ENCODE measurements at places on chromosomes 5 and 9. TPM values are rescaled to one million over a fixed set of nuclear protein-coding genes. Genes with fewer than 3 reads are reported as not detected.

DNA sequence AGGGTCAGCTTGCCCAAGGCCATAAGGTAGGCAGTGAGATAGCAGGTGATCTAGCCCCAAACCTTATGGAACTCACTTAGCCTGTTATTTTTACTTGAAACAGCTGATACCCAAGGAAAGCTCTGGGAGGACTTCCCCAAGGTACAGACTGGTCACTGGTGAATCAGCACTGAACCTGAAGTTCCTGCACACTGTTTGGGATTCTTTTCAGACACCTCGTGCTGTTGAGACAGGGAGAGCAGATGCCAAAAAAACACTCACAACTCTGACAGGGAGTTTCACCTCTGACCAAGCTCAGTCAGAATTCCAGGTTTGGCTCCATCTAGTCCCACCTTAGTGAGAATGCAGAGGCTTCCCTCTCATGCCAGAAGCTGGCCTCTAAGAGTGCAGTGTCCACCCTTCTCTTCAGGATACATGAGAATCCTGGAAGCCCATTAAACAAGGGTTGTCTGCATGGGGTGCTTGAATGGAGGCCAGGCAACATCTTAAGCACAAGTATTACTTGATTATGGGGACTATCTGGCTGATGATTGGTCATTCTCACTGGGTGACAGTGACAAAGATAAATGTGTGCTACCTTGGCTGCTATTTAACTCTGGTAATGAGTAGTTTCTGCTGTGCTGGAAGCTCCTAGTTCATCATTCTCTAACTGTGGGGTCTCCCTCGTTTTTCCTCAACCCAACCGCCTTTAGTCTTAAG lies 122.8 kb upstream of the SLIT3 start:
- H3K4me3 ChIP-seq, result no peak overlapping the region
- no peak overlapping the region for H3K27ac ChIP-seq
- no peaks in the 10 kb centered on the region for H3K36me3 ChIP-seq
- DNase-seq, result no peak

DNA sequence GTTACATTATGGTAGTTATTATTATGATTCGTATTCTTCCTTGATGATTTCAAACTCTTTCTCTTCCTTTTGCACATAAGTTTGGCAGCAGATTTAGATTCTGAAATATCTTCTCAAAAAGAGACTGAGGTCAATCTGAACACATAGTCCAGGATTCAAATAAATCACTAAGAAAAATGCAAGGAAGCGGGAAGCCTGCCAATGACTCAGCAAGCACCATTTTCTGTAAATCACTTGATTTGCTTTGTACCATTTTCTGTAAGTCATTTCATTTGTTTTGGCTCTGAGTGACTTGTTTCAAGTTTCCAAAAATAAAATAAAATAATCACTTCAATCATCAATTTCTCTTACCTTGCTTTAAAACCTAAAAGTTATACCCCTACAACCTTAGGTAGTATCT lies 24.6 kb upstream of the GLIS3 start:
- DNase-seq, result no peak
- H3K36me3 ChIP-seq, result no peaks in the 10 kb centered on the region
- H3K27ac ChIP-seq, result no peak overlapping the region
- no peak overlapping the region for H3K4me3 ChIP-seq
- H3K4me1 ChIP-seq, result peaks cover 4% of the 10 kb centered on the region
- no peaks in the 10 kb centered on the region for H3K27me3 ChIP-seq

GRCh38 chr9:106961623-106962022 lies 98.7 kb downstream of the ZNF462 start:
- no peaks in the 10 kb centered on the region for H3K4me1 ChIP-seq
- H3K27ac ChIP-seq, result no peak overlapping the region
- H3K4me3 ChIP-seq, result no peak overlapping the region
- H3K36me3 ChIP-seq, result no peaks in the 10 kb centered on the region
- DNase-seq, result no peak

The ARSB gene
- total RNA-seq, result 4.8 TPM

The DOCK8 gene
- total RNA-seq, result 0.37 TPM

- H3K4me3 ChIP-seq, result peak overlapping the region; percentile 82
- DNase-seq, result peak; percentile 48
- H3K36me3 ChIP-seq, result no peaks in the 10 kb centered on the region
- peak overlapping the region; percentile 92 for H3K27ac ChIP-seq
- no peaks in the 10 kb centered on the region for H3K27me3 ChIP-seq
- H3K4me1 ChIP-seq, result peaks cover 54% of the 10 kb centered on the region
These were observed 616 bp upstream of the ENC1 start for GRCh38 chr5:74640954-74641734.

- H3K27me3 ChIP-seq, result no peaks in the 10 kb centered on the region
- no peaks in the 10 kb centered on the region for H3K36me3 ChIP-seq
- no peak overlapping the region for H3K4me3 ChIP-seq
- H3K27ac ChIP-seq, result no peak overlapping the region
- no peaks in the 10 kb centered on the region for H3K4me1 ChIP-seq
These were observed 20.4 kb upstream of the ZNF354B start for GRCh38 chr5:178839319-178839704.

DNA sequence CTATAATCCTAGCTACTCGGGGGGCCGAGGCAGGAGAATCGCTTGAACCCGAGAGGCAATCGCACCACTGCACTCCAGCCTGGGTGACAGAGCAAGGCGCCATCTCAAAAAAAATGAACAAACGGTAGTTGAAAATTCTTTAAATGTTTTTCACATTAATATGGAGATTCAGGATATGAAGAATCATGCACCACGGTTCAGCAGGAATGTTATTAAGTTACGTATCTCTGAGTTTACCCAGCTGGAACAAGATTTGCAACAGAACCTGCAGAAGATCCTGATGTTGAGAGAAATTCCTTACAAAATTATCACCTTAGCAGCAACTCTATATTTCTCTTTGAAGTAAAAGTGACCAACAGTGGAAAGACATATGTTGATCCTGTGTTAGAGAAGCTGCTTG lies 10.0 kb downstream of the PCDHGA12 start:
- no peak overlapping the region for H3K27ac ChIP-seq
- no peak overlapping the region for H3K4me3 ChIP-seq
- H3K27me3 ChIP-seq, result no peaks in the 10 kb centered on the region
- DNase-seq, result no peak
- H3K36me3 ChIP-seq, result no peaks in the 10 kb centered on the region
- H3K4me1 ChIP-seq, result no peaks in the 10 kb centered on the region

- no peaks in the 10 kb centered on the region for H3K36me3 ChIP-seq
- no peaks in the 10 kb centered on the region for H3K4me1 ChIP-seq
- H3K27ac ChIP-seq, result no peak overlapping the region
- H3K27me3 ChIP-seq, result peaks cover 34% of the 10 kb centered on the region
These were observed 125.4 kb downstream of the C5orf15 start for GRCh38 chr5:133842846-133843611.

GRCh38 chr9:135908754-135909204 lies 1.4 kb upstream of the CAMSAP1 start:
- no peak for DNase-seq
- peak overlapping the region; percentile 56 for H3K4me3 ChIP-seq
- no peaks in the 10 kb centered on the region for H3K36me3 ChIP-seq
- no peak overlapping the region for H3K27ac ChIP-seq
- no peaks in the 10 kb centered on the region for H3K27me3 ChIP-seq

GRCh38 chr5:33769196-33769595 lies 122.6 kb downstream of the ADAMTS12 start:
- no peak for DNase-seq
- no peak overlapping the region for H3K4me3 ChIP-seq
- no peaks in the 10 kb centered on the region for H3K36me3 ChIP-seq
- no peaks in the 10 kb centered on the region for H3K4me1 ChIP-seq
- H3K27me3 ChIP-seq, result peaks cover 42% of the 10 kb centered on the region

The PCDHB16 gene
- total RNA-seq, result not detected

DNA sequence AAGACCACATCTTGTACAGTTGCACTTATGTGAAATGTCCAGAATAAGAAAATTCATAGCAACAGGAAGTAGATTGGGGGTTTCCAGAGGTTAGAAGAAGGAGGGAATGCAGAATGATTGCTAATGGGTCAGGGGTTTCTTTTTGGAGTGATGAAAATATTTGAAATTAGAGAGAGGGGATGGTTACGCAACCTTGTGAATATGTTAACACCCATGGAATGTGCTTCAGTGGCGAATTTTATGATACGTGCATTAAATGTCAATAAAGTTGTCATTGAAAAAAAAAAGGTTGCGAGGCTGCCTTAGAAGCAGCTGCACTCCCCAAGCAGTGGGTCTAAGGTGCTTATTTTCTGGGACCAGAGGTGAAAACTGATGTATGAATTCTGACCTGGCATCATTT lies 64.4 kb upstream of the SUB1 start:
- H3K27me3 ChIP-seq, result no peaks in the 10 kb centered on the region
- no peaks in the 10 kb centered on the region for H3K4me1 ChIP-seq
- no peaks in the 10 kb centered on the region for H3K36me3 ChIP-seq
- no peak overlapping the region for H3K4me3 ChIP-seq
- DNase-seq, result no peak
- H3K27ac ChIP-seq, result no peak overlapping the region

DNA sequence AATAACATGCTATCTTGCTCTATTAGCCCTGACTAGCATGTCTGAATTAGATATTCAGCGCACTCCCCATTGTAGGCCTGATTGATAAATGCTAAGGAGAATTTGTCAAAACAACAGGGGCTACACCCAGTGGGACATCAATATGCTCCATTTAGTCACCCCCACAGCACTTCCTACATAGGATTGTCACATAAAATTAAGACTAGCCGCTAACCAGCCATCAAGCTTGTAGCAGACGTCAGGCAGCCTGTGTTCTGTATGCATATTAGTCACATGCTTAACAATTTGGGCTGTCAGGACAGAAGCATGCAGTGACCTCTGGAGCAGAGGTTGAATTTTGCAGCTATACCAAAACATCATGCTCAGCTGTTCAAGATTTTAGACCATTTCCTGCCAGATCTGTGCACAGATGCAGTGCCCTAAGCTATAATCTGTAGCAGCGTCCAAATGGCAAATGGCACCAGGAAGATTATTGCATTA lies 197.4 kb upstream of the ISL1 start:
- no peaks in the 10 kb centered on the region for H3K27me3 ChIP-seq
- H3K4me1 ChIP-seq, result no peaks in the 10 kb centered on the region
- DNase-seq, result no peak
- H3K4me3 ChIP-seq, result no peak overlapping the region
- no peak overlapping the region for H3K27ac ChIP-seq

DNA sequence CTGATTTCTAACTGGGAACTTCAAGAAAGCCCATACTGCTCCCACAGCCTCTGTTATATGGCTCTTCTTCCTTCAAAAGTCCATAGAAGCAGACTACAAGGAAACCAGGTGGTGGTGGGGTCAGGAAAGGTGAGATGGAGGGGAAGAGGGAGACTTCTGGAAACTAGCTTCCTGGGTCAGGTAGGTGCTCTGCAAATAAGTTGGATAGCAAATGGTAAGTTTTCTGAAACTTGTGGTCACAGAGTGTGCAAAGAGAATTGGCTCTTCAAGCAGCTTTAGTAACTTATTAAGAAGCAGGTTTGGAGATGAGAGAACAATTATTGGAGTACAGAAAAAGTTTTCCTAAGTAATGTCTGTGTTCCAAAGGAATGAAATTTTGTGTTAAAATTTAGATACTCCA lies 316.9 kb downstream of the ADGRV1 start:
- H3K27ac ChIP-seq, result no peak overlapping the region
- no peaks in the 10 kb centered on the region for H3K27me3 ChIP-seq
- H3K4me3 ChIP-seq, result no peak overlapping the region
- no peaks in the 10 kb centered on the region for H3K4me1 ChIP-seq
- DNase-seq, result no peak
- H3K36me3 ChIP-seq, result no peaks in the 10 kb centered on the region

DNA sequence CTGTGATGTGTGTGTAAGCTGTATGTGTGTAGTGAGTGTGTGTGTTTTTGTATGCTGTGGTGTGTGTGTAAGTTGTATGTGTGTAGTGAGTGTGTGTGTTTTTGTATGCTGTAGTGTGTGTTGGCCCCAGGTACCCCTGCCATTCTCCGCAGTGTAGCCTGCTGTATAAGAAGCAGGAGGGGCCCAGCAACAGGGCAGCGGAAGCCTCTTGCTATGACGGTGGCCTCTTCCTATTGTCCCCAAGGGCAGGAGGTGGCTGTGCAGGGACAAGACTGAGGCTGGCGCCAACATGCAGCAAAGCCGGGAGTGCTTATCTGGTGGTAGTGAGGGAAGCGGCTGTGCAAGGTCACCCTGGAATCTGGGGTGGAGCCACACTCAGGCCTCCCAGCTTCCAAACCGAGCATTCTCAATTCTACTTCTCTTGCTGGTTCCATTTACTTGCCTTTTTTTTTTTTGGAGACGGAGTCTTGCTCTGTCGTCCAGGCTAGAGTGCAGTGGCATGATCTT lies 5.1 kb downstream of the SPAAR start:
- H3K27me3 ChIP-seq, result no peaks in the 10 kb centered on the region
- H3K27ac ChIP-seq, result no peak overlapping the region
- no peak for DNase-seq
- H3K4me1 ChIP-seq, result peaks cover 4% of the 10 kb centered on the region
- no peaks in the 10 kb centered on the region for H3K36me3 ChIP-seq

- H3K4me3 ChIP-seq, result no peak overlapping the region
- peaks cover 30% of the 10 kb centered on the region for H3K27me3 ChIP-seq
These were observed 54.0 kb downstream of the NSUN2 start for GRCh38 chr5:6578676-6579343.

GRCh38 chr5:98581112-98581997 lies 192.1 kb upstream of the RGMB start:
- no peaks in the 10 kb centered on the region for H3K27me3 ChIP-seq
- no peak for DNase-seq
- H3K4me1 ChIP-seq, result no peaks in the 10 kb centered on the region
- no peaks in the 10 kb centered on the region for H3K36me3 ChIP-seq
- H3K27ac ChIP-seq, result no peak overlapping the region
- H3K4me3 ChIP-seq, result no peak overlapping the region

- no peaks in the 10 kb centered on the region for H3K4me1 ChIP-seq
- H3K27ac ChIP-seq, result no peak overlapping the region
- no peaks in the 10 kb centered on the region for H3K36me3 ChIP-seq
- H3K27me3 ChIP-seq, result no peaks in the 10 kb centered on the region
These were observed 1953.8 kb downstream of the MAT2B start for GRCh38 chr5:165459232-165459631.

GRCh38 chr5:141850244-141850768 lies 27.9 kb downstream of the PCDH1 start:
- H3K36me3 ChIP-seq, result no peaks in the 10 kb centered on the region
- H3K4me3 ChIP-seq, result peak overlapping the region; percentile 86
- H3K27ac ChIP-seq, result peak overlapping the region; percentile 95
- no peak for DNase-seq
- H3K27me3 ChIP-seq, result no peaks in the 10 kb centered on the region
- H3K4me1 ChIP-seq, result peaks cover 28% of the 10 kb centered on the region

DNA sequence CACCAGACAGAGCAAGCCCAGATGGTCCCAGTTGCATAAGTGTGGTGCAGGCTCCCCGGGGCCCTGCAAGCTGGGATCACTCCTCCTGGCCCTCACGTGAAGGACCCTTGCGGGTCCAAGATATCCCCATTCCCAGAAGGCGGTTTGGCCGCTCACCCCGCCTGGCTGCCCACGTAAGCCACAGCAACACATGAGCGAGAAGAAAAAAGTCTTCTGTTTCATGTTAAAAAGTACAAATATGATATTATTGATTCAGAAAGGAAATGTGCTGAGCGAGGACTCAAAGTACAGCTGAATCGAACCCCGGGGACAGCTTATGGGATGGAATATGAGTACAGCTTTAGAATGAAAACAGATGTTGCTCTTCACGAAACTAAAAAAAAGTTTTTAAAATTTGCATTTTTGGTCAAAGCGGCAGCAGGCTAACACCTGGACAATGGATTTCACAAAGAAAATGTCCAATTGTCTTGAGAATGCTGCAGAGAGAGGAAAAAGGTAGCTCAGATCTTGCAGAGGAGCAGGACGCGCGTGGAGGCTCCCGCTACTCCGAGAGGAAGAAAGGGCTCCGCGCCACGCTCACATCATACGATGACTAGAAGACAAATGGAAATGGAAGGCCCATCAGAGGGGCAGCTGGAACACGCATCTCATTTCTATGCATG lies 427.6 kb downstream of the IRX1 start:
- no peak overlapping the region for H3K4me3 ChIP-seq
- DNase-seq, result no peak
- no peak overlapping the region for H3K27ac ChIP-seq
- H3K4me1 ChIP-seq, result no peaks in the 10 kb centered on the region
- H3K36me3 ChIP-seq, result no peaks in the 10 kb centered on the region
- no peaks in the 10 kb centered on the region for H3K27me3 ChIP-seq
